ENCODE measurements at places on chromosomes 16 and 17. TPM values are rescaled to one million over a fixed set of nuclear protein-coding genes. Genes with fewer than 3 reads are reported as not detected.

Gene ITPRIPL2
- total RNA-seq: 25.7 TPM

Gene KCNAB3
- total RNA-seq: 1.9 TPM

Gene MMP25
- 0.25 TPM for total RNA-seq

Gene OTOP3
- not detected for total RNA-seq

Gene AATK
- 0.74 TPM for total RNA-seq

Gene CCDC78
- total RNA-seq: 4.1 TPM

Gene DDX5
- total RNA-seq: 498 TPM

Gene UNC13D
- 0.57 TPM for total RNA-seq

Gene CNP
- total RNA-seq: 26.4 TPM

Gene HEATR9
- not detected for total RNA-seq

Gene SLC38A8
- total RNA-seq: not detected

Gene GNAO1
- total RNA-seq: 0.17 TPM

Gene KRT36
- total RNA-seq: not detected

Gene GPR179
- total RNA-seq: 0.05 TPM

Gene KRTAP3-2
- not detected for total RNA-seq

Gene CIBAR2
- not detected for total RNA-seq

Gene SLC35G6
- not detected for total RNA-seq

Gene PRRT2
- total RNA-seq: 0.22 TPM

Gene KRTAP4-5
- not detected for total RNA-seq

Gene CETP
- not detected for total RNA-seq

Gene PRSS53
- total RNA-seq: 1.3 TPM

Gene SRCIN1
- 2.8 TPM for total RNA-seq

Gene BAIAP3
- 0.89 TPM for total RNA-seq

Gene G6PC1
- total RNA-seq: not detected

Gene TP53TG3
- total RNA-seq: not detected

Gene CDRT15
- total RNA-seq: not detected

Gene DNAI2
- not detected for total RNA-seq

Gene CLDN6
- total RNA-seq: not detected

Gene MT3
- not detected for total RNA-seq

Gene C1QTNF1
- total RNA-seq: 0.22 TPM

Gene KRTAP16-1
- total RNA-seq: not detected

Gene RAB26
- 1.2 TPM for total RNA-seq

Gene BCL7C
- 45.1 TPM for total RNA-seq

Gene DNAH17
- total RNA-seq: 1.8 TPM

Gene RNFT1
- total RNA-seq: 20.7 TPM

Gene SLC13A5
- total RNA-seq: not detected

Gene MYH10
- 8.1 TPM for total RNA-seq

Gene HYDIN
- 0.62 TPM for total RNA-seq

Gene HSDL1
- total RNA-seq: 16.9 TPM

Gene KRTAP9-8
- not detected for total RNA-seq

Gene SMIM36
- not detected for total RNA-seq

Gene CD300LG
- not detected for total RNA-seq

Gene ZNF469
- 3.7 TPM for total RNA-seq

Gene ABCC3
- 74.8 TPM for total RNA-seq

Gene KRTAP9-2
- not detected for total RNA-seq

Gene HSD17B1
- 0.37 TPM for total RNA-seq

Gene DYNLRB2
- not detected for total RNA-seq

Gene BCO1
- not detected for total RNA-seq

Gene TOX3
- total RNA-seq: not detected

Gene TEKT1
- total RNA-seq: not detected

Gene NECAB2
- 1.1 TPM for total RNA-seq

Gene CDK5R1
- 2.5 TPM for total RNA-seq

Gene TM4SF5
- not detected for total RNA-seq

Gene PPM1E
- 0.92 TPM for total RNA-seq

Gene GP2
- not detected for total RNA-seq

Gene ABCA8
- 27.4 TPM for total RNA-seq

Gene KAT8
- total RNA-seq: 45.2 TPM

Measured in NCI-H460 (cell line).